ENCODE measurements at places on chromosomes 16 and 17.

DNA sequence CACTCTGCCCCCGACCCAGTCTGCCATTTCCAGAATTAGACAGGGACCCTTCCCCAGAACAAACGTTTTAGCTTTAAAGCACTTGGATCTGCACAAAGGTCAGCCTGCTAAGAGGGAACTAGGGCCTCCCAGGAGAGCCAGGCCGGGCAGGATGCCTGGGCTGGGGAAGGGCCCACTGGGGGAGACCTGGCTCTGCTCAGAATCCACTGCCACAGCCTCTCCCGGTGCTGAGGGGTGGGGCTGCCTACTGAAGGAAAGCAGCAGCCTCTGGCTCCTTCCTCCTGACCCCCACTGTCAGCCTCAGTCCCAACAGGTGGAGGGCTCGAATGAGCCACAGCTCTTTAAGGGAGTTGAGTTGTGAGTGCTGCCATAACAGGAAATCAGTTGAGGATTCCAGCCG, 1.7 kb downstream of the YBX2 start:
- no peak for DNase-seq

GRCh38 chr17:74677558-74678466, 34.9 kb downstream of the CD300LF start:
- peak; percentile 23 for DNase-seq

DNA sequence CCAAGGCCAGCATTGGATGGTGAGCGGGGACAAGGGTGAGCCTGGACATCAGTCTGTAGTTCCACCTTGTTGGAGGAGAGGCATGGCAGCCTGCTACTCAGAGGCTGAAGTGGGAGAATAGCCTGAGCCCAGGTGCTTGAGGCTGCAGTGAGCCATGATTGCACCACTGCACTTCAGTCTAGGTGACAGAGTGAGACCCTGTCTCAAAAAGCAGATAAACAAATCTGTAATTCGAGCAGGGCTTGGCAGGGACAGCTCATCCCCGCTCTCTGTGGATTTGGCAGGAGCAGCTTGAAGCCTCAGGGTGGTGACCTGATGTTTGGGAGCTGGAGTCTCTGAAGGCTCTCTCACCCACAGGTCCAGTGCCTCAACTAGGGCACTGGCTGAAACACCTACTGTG, 38.6 kb upstream of the ZCCHC14 start:
- DNase-seq = no peak

DNA sequence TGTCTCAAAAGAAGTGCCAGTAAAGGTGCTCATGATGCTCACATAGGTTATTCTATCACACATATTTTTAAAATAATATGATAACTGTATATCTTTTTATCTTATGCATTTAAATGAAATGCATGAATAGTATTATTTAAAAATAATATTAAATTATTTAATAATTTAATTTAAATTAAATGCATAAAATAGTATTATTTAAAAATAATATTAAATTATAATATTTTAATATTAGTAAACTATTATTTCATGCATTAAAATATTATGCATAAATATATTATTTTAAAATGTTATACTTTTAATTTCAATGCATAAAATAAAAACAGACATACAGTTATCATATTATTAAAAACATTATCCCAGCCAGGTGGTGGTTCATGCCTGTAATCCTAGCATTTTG, 33.4 kb downstream of the TMC7 start:
- no peak for DNase-seq
